ENCODE measurements at places on chromosomes 1 and 21. TPM values are rescaled to one million over a fixed set of nuclear protein-coding genes. Genes with fewer than 3 reads are reported as not detected.

GRCh38 chr1:32969566-32969965 lies 5.0 kb upstream of the RNF19B start:
- DNase-seq, result no peak

DNA sequence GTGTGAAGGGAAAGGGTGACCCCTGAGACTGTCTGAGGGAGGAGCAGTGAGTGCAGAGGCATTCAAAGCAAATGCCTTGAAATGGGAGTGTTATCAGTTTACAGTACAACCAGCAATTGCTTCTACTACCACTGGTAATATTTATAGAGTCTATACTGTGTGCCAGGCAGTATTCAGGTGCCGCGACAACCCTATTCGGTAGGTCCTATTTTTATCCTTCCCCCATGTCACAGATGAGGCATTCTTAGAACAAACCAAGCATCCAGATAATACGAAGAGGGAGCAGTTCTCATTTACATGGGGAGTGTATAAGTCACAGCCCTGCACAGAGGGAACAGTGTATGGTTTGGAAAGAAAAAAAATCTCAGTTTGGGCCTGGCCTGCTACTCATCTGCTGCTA lies 18.3 kb downstream of the ROR1 start:
- DNase-seq, result no peak

GRCh38 chr1:179996099-179996498 lies 41.5 kb downstream of the CEP350 start:
- DNase-seq, result no peak

DNA sequence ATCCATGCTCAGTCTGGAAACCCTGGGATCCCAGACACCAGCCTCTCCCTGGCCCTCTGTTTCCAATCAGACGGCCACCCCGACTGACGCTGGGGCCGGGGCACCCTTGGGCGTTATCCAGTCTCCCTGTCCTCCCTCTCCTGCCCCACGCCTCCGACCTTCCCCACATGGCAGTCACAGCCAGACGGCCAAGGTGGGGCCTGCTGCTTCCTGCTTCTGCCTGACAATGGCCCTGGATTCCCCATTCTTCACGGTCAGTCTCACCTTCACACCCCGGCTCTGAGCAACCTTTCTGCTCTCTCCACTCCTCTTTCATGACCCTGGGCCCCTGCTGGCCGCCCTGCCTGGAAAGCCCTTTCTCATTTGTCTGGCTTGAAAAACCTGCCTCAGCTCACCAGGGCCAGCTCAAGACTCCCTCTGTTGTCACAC lies 6.6 kb downstream of the GNG4 start:
- DNase-seq, result no peak

Gene AJAP1
- total RNA-seq, result 1.7 TPM

DNA sequence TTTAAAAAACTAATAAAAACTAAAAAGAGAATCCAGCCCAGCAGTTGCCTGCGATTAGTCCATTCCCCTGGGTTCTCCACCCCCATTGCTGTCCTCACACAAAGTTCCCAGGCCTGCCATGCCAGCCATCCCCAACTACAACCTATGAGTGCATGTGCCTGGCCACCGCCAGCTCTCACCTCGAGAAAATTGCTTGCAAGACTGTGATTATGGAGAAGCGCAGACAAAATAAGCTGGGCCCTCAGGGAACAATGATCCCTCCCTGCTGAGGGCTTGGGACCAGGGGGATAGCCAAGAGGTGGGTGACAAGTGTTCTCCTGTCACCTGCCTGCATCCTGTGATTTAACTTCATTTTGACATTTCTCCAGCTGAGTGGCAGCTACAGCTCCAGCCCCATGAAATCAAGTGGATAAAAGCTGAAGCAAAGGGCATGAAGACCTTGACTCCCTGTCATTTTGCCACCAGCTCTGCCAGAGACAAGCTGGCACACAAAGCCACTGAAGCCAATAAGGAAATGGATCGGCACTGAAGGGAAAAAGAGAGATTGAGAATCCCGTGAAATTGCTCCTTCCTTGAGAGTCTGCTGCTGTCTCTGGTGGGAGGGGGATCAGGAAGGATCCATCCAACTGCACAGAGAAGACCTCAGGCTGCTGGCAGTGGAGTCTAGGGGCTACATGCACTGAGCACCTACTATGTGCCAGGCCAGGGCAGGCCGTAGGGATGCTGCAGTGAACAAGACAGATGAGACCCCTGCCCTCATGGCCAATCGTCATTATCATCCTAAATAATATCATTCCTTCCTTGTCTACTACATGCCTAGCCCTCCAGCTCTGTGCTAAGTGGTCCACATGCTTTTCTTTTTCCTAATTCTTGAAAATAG lies 40.7 kb downstream of the MATN1 start:
- no peak for DNase-seq

Gene BROX
- 66.7 TPM for total RNA-seq

- no peak for DNase-seq
Observed at GRCh38 chr1:228490120-228491078, 3.2 kb downstream of the RNF187 start.

DNA sequence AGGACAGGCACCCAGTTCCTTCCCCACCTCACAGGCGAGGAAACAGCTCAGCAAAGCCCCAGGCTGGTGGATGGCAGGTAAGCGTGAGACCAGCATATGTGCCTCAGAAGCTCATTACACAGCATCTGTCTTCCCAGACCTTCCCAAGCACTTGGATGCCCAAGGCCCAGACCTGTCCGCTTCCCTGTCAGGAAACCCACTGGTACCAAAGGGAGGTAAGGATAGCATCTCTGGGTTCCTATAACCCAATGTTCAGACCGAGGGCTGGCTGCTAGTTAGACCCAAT lies 3.3 kb downstream of the POFUT2 start:
- DNase-seq, result no peak

DNA sequence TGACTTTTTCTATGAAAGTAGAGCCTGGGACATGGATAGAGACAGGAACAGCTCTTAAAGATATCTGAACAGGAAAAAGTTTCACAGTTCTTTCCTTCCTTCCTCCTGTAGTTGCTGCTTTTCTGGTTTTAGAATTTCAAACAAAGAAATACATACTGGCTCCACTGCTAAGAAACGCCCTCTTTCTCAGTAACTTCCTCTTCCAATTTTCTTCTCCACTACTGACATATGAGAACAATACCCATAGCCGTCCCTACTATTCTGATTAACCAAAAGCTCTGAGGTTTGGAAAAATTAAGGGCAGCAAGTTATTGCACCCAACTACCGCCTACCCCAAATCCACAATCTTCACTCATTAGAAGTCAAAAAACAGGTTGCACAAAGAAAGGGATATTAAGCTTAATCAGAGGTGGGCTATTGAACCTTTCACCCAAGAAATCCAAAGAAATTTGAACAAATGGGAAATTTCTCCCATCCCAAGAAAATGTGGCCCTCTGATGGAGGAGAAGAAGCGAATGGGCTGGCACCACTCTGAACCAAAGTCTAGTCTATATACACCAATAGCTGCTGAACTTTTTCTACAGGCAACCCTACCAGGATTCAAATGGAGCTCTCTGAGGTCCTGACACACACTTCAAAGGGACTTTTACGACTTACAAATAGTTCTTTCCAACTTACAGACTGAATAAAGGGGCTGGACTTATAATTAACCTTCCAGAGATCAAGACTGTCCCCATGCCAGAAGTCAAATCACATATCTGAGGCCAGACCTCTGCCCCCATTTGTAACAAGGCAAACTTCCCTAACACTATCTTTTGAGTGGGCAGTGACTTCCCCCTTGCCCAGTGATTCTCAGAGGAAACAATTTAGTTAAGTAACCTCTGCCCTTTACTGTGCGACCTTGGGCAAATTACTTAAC lies 1.7 kb downstream of the WASF2 start:
- DNase-seq, result no peak

DNA sequence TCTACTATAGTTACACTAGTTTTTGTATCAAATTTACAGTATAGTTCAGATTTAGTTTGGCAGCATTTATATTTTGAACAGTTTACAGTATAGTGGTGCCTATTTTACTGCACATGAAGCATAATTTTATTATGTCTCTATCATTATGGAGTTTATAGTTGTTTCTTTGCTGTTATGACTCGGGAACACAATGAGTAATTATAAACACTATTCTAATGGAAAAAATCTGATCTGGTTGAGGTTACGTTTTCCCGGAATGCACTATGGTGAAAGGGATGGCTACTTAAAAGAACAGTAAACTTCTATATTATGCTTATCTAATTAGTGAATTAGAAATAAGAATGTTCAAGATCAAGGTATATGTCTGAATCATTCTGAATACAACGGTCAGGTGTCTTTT lies 10.6 kb downstream of the LCA5L start:
- no peak for DNase-seq

DNA sequence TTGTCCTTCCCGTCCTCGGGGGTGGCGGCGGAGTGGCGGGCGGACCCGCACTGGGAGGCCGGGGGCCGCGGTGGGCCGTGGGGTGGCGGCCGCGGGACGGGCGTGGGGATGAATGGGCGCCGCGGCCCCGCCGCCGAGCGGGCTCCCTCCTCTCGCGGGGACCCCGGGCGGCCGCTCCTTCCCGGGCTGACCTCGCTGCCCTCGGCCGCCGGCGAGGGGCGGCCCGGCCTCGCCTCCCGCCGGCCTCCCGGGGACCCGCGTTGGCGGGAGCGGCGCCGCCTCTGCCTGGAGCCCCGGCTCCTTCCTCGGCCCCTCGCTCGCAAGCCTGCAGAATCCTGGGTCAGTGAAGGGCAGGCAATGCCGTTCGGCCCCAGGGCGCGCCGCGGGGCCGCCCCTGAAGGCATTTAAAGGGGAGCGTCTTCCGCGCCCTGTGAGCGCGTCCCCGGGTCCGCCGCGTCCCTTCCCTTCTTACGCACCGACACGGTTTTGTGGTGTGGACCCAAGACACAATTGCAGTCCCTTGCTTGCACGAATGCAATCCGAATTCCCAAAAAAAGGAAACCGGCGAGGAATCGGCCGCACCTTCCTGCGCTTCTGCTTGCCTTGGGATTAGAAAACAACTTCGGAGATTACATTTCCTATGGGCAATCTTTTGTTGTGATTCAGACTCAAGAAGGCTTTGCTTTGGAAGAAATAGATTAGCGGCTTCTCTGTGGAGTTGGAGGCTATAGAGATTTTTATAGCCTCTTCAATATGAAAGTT lies 776 bp downstream of the ITSN1 start:
- no peak for DNase-seq

GRCh38 chr1:230516889-230517288 lies 90.8 kb upstream of the PGBD5 start:
- DNase-seq, result no peak

DNA sequence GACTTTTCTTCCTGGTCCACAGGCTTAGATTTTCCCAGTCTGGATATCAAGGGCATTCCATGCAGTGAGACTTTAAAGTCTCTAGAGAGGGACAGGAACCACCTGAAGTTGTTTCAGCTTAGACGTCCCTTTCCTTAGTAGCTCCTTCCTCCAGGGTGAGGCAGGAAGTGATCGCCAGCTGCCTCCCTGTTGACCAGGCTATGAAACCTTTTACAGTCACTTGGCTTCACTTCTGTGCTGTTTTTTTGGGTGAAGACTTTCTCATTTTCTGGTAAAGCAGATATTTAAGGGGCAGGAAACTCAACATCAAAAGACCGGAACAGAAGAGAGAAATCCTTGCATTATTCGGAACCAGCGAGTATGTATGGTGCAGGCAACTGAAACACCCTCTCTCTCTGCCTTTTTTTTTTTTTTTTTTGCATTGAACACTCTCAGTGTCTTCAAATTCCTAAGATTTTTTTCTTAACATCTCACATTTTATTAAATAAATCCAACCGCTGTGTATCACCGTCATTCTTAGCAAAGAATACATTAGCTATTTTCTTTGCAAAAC lies 234.6 kb upstream of the IRF2BP2 start:
- DNase-seq, result no peak

DNA sequence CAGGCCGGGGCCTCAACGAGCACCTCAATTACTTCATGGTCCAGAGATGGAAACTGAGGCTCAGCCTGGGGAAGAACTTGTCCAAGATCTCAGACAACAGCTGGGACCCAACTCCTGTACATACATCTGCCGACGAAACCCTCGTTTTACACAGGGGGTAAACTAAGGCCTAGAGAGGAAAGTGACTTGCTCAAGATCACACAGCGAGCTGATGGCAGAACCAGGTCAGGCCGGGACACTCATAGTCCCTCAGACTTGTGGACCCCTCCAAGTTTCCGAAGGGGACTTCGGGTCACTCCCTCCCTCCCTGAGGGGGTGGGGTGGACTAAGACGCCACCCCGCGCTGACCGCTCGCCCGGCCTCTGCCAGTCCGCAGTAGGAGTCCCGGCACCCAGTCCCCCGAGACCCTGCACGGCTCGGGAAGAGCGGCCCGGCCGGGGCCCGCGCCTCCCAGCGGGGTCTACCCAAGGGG lies 430 bp downstream of the WASF2 start:
- no peak for DNase-seq

Gene HTR6
- total RNA-seq, result not detected

- no peak for DNase-seq
Observed at GRCh38 chr1:6185635-6186382, 5.7 kb upstream of the CHD5 start.

- DNase-seq, result no peak
Observed at GRCh38 chr21:46021978-46022544, 40.5 kb downstream of the COL6A1 start.

- DNase-seq, result no peak
Observed at GRCh38 chr1:224996266-224996665, 66.8 kb downstream of the DNAH14 start.

DNA sequence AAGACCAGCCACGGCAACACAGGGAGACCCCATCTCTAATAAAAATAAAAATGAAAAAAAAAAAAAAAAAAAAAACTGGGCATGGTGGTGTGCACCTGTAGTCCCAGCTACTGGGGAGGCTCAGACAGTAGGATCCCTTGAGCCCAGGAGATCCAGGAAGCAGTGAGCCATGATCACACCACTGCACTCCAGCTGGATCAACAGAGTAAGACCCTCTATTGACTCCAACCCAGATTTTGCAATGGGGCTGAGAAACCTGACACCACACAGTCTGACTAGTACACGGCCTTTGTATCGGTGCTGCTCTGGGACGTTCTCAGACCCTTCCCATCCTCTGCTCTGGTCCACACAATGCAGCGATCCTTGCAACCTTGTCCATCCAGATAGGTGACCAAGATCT lies 31.8 kb downstream of the SPATA21 start:
- DNase-seq, result no peak

Gene CLDN14
- total RNA-seq, result not detected

Gene OR2T35
- total RNA-seq, result not detected

Gene FCRL1
- total RNA-seq, result not detected

DNA sequence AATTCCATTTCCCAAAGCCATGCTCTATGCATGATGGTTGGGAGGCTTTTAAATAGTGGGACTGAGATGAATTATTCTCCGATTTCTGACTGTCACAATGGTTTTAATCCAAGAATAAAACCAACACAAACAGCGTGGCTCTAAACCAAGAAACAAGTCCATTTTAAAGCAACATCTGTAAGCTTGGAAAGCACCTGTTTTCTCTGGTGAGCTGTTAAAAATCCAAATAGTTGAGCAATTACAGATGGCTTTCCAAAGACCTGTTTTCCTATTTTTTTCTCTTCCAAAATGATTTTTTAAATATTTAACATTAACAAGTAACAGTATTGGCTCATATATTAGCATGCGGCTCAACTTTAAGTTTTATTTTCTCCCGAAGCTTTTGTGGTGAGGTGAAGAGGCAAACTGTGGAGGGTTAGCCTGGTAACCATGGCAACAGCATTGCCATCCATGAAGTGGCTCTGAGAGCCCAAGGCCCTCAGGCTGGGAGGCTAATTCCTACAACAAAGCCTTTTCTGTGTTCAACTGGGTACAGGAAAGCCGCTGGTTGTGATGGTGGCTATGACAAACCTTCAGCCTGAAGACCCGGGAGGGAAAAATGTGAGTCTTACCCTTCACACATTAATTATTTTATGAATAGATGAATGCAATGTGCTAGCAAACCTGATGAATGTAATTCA lies 56.7 kb upstream of the B3GALT5 start:
- no peak for DNase-seq

Gene S100A1
- total RNA-seq, result not detected

GRCh38 chr21:29219165-29219770 lies 79.5 kb upstream of the BACH1 start:
- no peak for DNase-seq

Data from esophagus squamous epithelium (tissue), 5 donors.